ENCODE measurements at places on chromosomes 16 and 17.

- peak; percentile 87 for DNase-seq
These were observed 468.1 kb downstream of the SOX9 start for GRCh38 chr17:72588961-72589360.

DNA sequence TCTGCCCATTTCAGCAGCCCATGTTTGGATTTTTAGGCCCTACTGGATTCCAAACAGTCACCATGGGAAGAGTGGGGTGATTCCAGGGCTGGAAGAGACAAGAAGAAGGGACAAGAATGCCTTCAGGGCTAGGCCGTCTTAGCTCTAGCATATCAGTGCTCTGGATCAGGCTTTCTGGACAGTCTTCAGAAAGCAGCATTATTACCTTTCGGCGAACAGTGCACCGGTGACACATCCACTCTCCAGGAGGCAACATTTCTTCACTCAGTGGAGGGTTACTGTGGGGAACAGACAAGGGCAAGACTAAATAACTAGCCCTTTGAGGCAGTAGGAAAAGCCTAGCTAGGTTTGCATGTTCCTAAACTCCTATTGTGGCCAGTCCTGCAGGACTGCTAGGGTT, 23.9 kb upstream of the DHRS13 start:
- no peak for DNase-seq

- peak; percentile 23 for DNase-seq
These were observed 17.7 kb downstream of the SIAH1 start for GRCh38 chr16:48367441-48368049.

DNA sequence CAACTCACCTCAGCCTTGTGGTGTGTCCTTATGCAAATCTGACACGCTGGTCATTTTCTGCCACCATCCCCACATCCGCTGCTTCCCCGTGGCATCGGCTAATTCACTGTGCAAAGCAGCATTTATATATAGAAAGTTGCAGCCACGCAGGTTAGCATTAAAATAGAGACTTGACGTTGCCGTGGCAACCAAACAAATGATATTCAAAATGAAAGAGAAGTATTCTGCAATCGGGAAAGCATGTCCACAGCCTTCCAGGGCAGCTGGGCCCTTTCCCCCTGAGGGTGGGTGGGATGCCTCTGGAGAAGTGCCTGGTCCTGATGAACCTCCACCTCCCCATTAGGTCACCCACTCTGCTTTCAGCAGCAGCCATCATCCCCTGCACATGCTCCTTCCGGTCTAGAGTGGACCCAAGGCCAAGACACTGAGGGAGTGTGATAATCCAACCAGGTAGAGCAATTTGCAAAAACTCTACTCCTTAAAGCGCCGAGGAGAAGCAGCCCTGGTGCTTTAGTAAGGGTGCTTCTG, 138.7 kb downstream of the GAS7 start:
- no peak for DNase-seq

DNA sequence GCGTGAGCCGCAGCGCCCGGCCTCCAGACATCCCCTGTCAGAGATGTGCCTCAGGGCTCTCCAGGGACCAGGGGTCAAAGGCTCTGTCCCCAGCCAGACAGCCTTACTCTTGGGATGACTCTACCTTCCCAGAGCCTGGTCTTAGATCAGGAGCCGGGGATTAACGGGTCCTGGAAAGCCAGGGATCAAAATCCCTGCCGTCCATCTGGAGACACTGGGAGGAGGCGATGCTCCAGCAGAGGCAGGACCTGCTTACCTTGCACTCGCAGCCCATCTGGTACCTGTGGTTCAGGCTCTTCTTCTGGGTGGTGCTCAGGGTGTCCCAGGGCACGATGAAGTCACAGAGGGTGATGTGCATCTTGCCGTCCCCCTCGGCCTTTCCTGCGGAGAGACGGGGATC, 16.7 kb upstream of the USP36 start:
- DNase-seq, result no peak

DNA sequence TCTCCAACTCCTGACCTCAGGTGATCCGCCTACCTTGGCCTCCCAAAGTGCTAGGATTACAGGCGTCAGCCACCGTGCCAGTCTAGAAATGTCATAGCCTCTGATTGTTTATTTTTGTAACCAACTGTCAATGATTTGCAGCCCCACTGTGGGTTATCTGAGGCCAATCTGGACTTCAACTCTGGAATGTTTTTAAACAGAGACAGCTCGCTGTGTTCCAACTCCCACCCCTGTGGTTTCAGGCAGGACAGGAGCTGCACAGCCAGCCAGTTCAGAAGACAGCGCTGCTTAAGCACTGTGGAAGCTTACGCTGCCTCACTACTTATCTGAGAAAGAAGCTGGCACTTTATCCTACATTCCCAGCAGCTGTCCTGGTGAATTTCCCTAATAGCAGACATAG, 19.5 kb downstream of the MRM3 start:
- no peak for DNase-seq

- DNase-seq, result peak; percentile 93
These were observed 12.2 kb downstream of the CES2 start for GRCh38 chr16:66947302-66948065.

DNA sequence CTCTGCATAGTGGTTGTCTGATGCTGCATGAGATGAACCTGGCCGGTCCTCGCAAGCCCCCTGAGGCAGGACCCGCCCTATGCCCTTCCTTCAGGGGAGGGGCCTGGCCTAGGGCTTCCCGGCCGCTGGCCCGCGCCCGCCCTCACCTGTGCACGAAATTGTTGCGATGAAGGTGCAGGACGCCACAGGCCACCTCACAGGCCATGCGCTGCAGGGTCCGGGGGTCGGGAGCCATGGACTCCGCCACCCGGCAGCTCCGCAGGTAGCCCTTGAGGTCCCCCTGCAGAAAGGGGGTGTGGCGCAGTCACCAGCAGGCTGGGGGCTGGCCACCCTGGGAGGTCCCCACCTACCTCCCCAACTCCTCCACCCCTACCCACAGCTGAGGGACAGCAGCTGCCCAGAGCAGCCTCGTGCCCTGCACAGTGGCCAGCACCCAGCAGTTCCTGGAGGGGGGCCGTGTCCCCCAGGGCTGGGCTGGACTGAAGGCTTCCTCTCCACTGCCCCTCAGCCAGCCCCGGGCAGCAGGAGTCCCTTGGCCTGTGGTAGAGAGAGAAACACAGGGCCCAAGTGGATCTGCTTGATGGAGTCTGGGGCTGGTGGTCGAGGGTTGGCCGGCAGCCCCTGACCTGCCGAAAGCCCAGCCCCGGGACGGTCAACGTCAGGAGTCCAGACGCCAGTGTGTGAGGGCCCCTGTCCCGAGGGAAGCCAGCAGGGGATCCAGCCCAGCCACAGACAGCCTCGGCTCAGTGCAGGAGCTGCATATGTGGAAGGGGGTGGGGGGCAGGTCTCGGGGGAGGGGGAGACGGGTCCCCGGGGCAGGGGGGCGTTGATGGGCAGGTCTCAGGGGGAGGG, 38.8 kb upstream of the PVALEF start:
- DNase-seq, result no peak

DNA sequence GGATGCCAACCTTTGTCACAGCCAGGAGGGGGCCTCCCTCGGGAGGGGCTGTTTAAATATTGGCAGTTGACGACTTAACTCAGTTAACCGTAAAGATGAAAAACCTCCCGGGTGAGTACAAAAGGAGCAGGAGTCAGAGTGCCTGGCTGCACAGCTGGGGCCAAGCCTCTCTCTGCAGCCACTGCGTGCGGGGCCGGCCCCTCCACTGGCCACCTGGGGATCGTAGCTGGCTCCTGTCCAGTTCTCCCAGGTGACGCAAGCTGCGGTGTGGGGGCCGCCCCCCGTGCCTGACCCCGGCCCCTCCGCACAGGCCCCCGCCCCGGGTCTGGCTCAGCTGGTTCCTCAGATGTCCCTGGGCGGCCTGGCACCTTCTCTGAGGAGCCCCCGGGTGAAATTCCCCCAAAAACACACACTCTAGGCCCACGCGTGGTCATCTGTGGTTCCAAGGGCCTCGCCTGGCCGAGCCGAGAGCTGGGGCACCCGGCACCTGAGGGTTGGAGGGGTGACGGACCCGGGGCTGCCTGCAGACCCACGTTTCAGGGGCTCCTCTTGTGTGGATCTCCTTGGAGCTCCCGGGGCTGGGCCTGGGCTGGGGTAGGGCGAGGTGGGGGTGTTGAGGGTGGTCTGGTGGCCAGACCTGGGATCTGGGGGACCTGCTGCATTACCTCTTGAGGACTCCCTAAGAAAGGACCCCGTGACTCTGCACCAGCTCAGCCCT, 7.4 kb upstream of the CACNA1H start:
- no peak for DNase-seq

- DNase-seq, result no peak
These were observed 49.8 kb upstream of the USP7 start for GRCh38 chr16:9013508-9013864.

DNA sequence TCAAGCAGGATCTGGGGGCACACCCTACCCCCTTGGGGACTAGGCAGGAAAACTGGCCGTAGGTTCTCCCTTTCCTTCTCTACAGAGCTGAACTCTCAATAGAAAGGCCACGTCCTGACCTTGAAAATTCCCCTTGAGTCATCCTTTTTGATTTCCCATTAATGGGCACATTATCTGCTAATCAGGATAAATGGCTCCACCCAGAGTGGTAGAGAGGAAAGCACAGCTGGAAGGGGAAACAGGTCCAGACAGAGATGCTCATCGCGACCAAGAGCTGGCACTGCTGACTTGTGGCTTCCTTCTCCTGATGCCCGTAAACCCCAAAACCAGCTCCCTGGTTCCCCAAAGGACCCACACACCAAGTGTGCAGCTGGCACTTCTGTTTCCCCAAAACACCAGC, 206.5 kb upstream of the CDH5 start:
- no peak for DNase-seq

GRCh38 chr17:35732806-35733136, 1.3 kb downstream of the RASL10B start:
- DNase-seq, result no peak

- no peak for DNase-seq
These were observed 49.4 kb downstream of the BEAN1 start for GRCh38 chr16:66476328-66477027.

- no peak for DNase-seq
These were observed 232.3 kb downstream of the ZFHX3 start for GRCh38 chr16:72815348-72816318.

DNA sequence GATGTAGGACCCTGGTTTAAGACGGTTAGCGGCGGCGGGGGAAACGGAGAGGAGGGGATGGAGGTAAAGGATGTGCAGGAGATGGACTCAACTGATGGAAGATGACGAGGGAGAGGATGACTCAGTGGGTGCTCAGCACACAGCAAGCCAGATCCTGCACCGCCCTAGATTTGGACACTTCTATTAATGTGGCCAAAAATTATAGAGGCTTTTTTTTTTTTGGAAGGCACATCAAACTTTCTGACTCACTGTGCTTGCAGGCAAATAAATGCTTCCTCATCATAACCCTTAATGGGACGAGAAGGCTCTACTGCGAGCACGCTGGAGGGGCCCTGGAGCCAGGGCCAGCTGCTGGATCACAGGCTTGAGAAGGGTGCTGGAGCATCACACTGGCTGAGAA, 36.0 kb downstream of the RTN4RL1 start:
- peak; percentile 24 for DNase-seq

DNA sequence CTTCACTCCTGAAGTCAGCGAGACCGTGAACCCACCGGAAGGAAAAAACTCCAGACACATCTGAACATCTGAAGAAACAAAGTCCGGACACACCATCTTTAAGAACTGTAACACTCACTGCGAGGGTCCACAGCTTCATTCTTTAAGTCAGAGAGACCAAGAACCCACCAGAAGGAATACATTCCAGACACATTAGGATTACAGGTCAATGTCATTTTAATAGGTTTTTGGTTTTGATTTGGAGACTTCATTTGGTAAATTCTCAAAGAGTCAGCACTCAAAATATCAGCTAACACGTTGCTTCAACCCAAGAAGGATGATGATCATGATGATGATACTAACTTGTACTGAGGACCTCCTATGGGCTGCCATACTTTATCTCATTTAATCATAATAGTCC, 7.6 kb upstream of the BMERB1 start:
- no peak for DNase-seq

DNA sequence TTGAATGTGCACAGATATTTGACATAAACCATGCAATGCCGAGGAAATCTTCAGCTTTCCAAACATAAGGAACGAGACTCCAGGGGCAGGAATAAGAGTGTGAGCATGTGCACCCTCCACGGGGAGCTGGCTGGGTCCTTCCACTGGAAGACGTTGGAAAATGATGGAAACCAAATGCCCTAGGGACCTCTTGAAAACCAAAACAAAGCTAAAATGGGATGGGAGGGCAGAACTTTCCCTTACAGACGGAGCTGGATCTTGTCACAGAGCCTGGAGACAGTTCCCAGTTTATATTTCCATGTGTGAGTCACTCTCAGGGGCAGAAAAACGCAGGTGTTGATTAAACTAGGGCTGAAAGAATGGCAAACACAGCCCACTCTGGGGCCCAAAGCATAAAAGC, 34.4 kb upstream of the DNAH17 start:
- no peak for DNase-seq

- no peak for DNase-seq
These were observed 315.1 kb upstream of the CCL2 start for GRCh38 chr17:33939959-33940358.

- no peak for DNase-seq
These were observed 2.6 kb downstream of the ARHGAP17 start for GRCh38 chr16:25012525-25012991.

DNA sequence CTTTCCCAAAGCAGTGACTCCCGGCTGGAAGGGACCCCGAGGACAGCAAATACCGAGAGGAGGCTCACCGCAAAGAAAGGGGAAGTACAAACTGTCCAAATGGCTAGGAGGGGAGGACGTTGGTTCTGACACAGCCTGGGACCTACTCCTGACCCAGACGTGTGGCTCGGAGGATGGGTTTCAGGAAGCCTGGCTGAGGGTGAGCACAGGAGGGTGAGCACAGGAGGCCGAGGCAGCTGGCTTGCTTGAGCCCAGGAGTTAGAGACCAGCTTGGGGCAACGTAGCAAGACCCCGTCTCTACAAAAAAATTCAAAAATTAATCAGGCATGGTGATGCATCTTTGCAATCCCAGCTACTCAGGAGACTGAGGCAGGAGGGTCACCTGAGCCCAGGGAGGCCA, 83.2 kb downstream of the C16orf78 start:
- DNase-seq, result no peak

GRCh38 chr16:2701272-2701671, 18.8 kb downstream of the PRSS27 start:
- no peak for DNase-seq

DNA sequence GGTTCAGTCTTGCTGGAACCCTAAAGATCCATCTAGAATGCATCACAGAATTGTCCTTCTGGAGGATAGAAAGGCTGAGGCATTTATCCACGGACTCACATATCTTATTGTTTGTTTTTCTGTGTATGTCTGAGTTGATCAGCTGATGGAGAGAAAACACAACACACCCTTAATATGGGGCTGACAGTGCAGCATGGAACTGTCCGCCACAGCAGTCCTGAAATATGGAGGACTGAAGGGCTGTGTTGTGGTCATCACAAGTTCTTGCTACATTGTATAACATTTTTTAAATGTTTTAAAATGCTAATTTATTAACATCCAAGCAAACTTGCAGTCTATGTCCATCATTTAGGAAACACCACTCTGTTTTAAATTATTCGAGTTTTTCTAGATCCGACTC, 448.9 kb upstream of the ERCC4 start:
- DNase-seq, result peak; percentile 17

All from ACHN (cell line).